ENCODE measurements at places on chromosomes 5 and 9.

DNA sequence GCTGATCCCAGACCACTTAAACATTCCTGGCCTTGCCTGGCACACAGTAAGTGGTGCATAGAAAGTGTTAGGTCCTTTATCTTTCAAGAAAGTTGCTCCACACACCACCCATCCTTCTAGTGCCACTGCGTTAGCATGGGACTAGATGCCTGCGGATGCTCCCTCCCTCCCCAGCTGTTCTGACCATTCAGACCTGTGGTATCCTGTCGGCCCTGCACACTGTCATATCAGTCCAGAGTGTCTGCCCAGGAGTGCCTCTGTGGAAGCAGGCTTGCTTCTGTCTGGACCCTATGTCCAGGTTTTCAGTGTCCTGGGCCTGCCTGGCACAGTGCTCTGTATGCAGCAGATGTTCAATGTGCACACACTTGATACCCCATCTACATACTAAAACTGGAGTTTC lies 38.3 kb upstream of the SMU1 start:
- H3K27ac ChIP-seq: no peak overlapping the region
- H3K36me3 ChIP-seq: peaks cover 70% of the 10 kb centered on the region
- H3K4me3 ChIP-seq: no peak overlapping the region
- H3K27me3 ChIP-seq: no peaks in the 10 kb centered on the region
- no peaks in the 10 kb centered on the region for H3K4me1 ChIP-seq

GRCh38 chr5:7478459-7478858 lies 82.5 kb downstream of the ADCY2 start:
- no peak overlapping the region for H3K27ac ChIP-seq
- no peaks in the 10 kb centered on the region for H3K36me3 ChIP-seq
- H3K4me3 ChIP-seq: no peak overlapping the region
- H3K4me1 ChIP-seq: no peaks in the 10 kb centered on the region
- DNase-seq: no peak
- H3K27me3 ChIP-seq: no peaks in the 10 kb centered on the region

GRCh38 chr5:121526908-121527307 lies 324.8 kb upstream of the FTMT start:
- no peak overlapping the region for H3K4me3 ChIP-seq
- no peaks in the 10 kb centered on the region for H3K36me3 ChIP-seq

- no peak overlapping the region for H3K4me3 ChIP-seq
- H3K27ac ChIP-seq: no peak overlapping the region
- no peaks in the 10 kb centered on the region for H3K27me3 ChIP-seq
- DNase-seq: no peak
- no peaks in the 10 kb centered on the region for H3K4me1 ChIP-seq
These were observed 515.7 kb upstream of the RORB start for GRCh38 chr9:73981405-73981804.

DNA sequence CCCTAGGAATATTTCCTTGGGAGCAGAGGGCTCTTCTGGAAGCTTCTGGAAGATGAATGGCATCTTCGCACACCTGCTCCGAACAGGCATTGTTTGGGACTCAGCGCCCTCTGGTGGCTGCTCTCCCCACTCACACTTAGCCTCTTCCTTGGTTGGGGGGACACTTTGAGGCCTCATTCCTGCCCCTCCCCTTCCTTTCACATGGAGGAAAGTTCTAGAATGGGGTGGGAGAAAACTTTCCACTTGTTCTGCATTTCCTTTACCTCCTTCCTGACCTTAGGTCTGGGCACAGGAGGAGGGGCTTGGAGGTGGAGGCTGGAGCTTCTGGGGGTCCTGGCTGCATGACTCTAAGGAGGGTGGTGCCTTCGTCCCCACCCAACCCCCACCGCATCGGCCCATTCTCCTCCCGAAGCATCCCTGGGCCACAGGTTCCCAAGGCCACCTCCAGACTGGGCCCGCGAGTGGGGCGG lies 19.3 kb upstream of the SMIM32 start:
- peak; percentile 10 for DNase-seq
- H3K4me1 ChIP-seq: no peaks in the 10 kb centered on the region
- H3K36me3 ChIP-seq: no peaks in the 10 kb centered on the region
- no peak overlapping the region for H3K4me3 ChIP-seq
- H3K27ac ChIP-seq: no peak overlapping the region

DNA sequence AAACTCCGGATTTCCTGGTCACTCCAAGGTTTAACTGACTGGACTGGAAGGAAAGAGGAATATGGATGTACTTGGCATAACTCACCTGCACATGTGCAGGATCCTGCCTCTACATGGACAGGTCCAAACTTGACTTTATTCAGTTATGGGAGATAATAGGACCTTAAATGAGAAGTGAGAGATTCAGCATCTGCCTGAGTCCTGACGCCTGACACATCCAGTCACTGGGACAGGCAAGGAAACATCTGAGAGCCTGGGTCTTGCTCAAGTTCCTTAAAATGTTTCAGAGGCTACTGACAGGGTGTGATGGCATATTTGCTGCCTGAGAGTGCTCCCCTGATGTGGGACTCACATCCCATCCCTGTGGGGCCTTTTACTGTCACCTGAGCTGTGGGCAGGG lies 34.9 kb downstream of the ZNF354A start:
- no peaks in the 10 kb centered on the region for H3K36me3 ChIP-seq
- no peaks in the 10 kb centered on the region for H3K4me1 ChIP-seq
- DNase-seq: no peak
- H3K27me3 ChIP-seq: no peaks in the 10 kb centered on the region
- H3K4me3 ChIP-seq: no peak overlapping the region

- no peak for DNase-seq
- H3K27ac ChIP-seq: no peak overlapping the region
- no peak overlapping the region for H3K4me3 ChIP-seq
- H3K36me3 ChIP-seq: no peaks in the 10 kb centered on the region
- H3K27me3 ChIP-seq: no peaks in the 10 kb centered on the region
These were observed 27.0 kb upstream of the TMOD1 start for GRCh38 chr9:97474372-97474925.

DNA sequence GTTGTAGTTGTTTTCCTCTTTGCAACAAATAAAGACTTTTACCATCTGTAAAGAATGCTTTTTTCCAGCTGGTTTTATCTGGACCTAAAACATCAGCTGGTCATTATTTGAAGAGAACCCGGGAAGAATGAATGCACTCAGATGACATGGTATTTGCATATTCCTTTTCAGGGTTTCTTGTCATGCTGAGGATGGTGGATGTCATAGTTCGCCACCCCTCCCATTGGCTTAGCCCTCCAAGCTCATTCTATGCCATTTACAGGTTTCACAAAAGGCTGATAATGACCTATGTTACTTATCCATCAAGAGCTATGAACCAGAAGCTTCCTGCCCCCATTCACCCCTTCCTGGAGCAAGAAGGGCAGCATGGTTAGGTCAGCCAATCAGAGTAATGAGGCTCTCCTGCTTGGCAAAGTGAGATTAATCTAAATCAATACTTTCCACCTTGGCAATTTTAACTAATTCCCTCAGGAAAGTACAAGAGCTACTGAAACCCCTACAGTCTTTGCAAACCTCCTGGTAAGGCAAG lies 440.5 kb upstream of the TLE4 start:
- no peaks in the 10 kb centered on the region for H3K27me3 ChIP-seq
- no peak overlapping the region for H3K27ac ChIP-seq
- no peak overlapping the region for H3K4me3 ChIP-seq
- no peaks in the 10 kb centered on the region for H3K4me1 ChIP-seq
- H3K36me3 ChIP-seq: no peaks in the 10 kb centered on the region

GRCh38 chr5:180084638-180085561 lies 13.3 kb upstream of the RNF130 start:
- no peaks in the 10 kb centered on the region for H3K36me3 ChIP-seq
- no peak for DNase-seq

DNA sequence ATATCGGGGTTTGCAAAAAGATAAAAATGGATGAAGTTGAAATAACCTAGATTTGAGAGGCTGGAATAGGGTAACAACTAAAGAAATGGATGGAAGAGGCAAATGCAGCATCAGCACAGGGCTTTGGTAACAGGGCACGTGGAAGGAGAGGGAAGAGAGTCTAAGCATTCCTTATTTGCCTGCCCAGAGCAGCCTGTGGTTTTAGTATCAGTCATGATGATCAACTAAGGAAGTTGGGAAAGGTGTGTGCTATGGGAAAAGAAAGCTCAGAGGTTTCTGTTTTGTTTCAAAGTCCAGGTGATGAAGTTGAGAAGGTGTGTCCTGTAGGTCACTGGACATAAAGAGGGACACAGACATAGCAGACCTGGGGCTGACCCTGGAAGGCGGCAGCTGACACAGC lies 28.8 kb downstream of the GAS1 start:
- H3K27me3 ChIP-seq: peaks cover 2% of the 10 kb centered on the region
- H3K4me1 ChIP-seq: no peaks in the 10 kb centered on the region
- no peak overlapping the region for H3K27ac ChIP-seq
- H3K36me3 ChIP-seq: no peaks in the 10 kb centered on the region
- no peak for DNase-seq
- no peak overlapping the region for H3K4me3 ChIP-seq

GRCh38 chr5:84265739-84266550 lies 118.7 kb downstream of the EDIL3 start:
- no peaks in the 10 kb centered on the region for H3K4me1 ChIP-seq
- peak; percentile 0 for DNase-seq
- no peaks in the 10 kb centered on the region for H3K27me3 ChIP-seq
- no peak overlapping the region for H3K4me3 ChIP-seq

DNA sequence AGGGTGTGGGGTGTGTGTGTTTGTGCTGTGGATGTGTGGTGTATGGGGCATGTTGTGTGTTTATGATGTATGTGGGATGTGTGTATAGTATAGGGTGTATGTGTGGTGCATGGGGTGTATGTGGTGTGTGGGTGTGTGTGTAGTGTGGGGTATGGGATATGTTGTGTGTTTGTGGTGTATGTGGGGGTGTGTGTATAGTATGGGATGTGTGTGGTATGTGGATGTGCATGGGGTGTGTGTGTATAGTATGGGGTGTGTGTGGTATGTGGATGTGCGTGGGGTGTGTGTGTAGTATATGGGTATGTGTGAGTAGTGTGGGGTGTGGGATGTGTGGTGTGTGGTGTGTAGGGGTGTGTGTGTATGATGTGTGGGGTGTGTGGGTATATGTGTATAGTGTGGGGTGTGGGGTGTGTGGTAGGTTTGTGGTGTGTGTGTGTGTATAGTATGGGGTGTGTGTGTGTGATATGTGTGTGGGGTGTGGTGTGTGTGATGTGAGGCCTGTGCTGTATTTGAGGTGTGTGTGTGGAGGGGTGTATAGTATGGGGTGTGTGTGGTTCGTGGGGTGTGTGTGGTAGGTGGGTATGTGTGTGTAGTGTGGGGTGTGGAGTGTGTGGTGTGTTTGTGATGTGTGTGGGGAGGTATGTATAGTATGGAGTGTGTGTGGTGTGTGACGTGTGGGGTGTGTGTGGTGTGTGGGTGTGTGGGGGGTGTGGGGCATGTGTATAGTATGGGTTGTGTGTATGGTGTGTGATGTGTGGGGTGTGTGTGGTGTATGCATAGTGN lies 10.5 kb downstream of the ECSCR start:
- no peaks in the 10 kb centered on the region for H3K4me1 ChIP-seq
- no peak for DNase-seq
- H3K27me3 ChIP-seq: no peaks in the 10 kb centered on the region
- no peak overlapping the region for H3K27ac ChIP-seq
- H3K36me3 ChIP-seq: no peaks in the 10 kb centered on the region

Data from thymus (tissue), 14 donors.